Activated CD4-positive, alpha-beta memory T cell treated with anti-CD3 and anti-CD28 coated beads, Interleukin-2, amount 10 ng/mL, durations not matched to agents 7 days and 5 days (primary cell): ENCODE measurements at places on chromosomes 5 and 9.

- H3K4me1 ChIP-seq = no peaks in the 10 kb centered on the region
- DNase-seq = no peak
- H3K4me3 ChIP-seq = no peak overlapping the region
- no peak overlapping the region for H3K27ac ChIP-seq
Observed at GRCh38 chr5:59582746-59583145, 310.8 kb downstream of the PDE4D start.

- no peaks in the 10 kb centered on the region for H3K36me3 ChIP-seq
- H3K4me1 ChIP-seq = no peaks in the 10 kb centered on the region
- no peak overlapping the region for H3K4me3 ChIP-seq
- DNase-seq = peak; percentile 35
Observed at GRCh38 chr9:135797507-135798262, 95.7 kb downstream of the KCNT1 start.

- no peak overlapping the region for H3K27ac ChIP-seq
- no peaks in the 10 kb centered on the region for H3K4me1 ChIP-seq
- H3K27me3 ChIP-seq = no peaks in the 10 kb centered on the region
- no peak for DNase-seq
- no peak overlapping the region for H3K4me3 ChIP-seq
Observed at GRCh38 chr5:171707442-171707792, 78.2 kb upstream of the SMIM23 start.

DNA sequence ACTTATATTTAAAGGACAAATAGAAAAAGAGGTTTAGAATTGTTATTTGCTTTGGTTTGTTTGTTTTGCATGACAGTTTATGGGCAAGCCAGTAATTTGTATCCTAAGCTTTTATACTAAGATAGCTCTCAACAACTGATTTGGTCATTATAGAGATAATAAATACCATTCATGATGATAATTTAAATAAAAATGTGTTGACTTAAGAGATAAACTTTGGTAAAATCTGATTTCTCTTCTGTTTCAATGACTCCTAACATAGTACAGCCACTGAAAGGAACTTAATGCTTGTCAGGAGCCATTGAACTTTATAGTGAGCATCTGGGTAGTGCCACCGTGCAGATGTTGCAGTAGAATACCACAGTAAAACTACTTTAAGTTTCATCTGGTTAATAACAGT is 160.7 kb upstream of the ACOT12 start:
- no peak overlapping the region for H3K4me3 ChIP-seq
- H3K27me3 ChIP-seq = no peaks in the 10 kb centered on the region
- DNase-seq = no peak
- peaks cover 22% of the 10 kb centered on the region for H3K4me1 ChIP-seq
- no peaks in the 10 kb centered on the region for H3K36me3 ChIP-seq
